ENCODE measurements at places on chromosomes 12 and 14. TPM values are rescaled to one million over a fixed set of nuclear protein-coding genes. Genes with fewer than 3 reads are reported as not detected.

DNA sequence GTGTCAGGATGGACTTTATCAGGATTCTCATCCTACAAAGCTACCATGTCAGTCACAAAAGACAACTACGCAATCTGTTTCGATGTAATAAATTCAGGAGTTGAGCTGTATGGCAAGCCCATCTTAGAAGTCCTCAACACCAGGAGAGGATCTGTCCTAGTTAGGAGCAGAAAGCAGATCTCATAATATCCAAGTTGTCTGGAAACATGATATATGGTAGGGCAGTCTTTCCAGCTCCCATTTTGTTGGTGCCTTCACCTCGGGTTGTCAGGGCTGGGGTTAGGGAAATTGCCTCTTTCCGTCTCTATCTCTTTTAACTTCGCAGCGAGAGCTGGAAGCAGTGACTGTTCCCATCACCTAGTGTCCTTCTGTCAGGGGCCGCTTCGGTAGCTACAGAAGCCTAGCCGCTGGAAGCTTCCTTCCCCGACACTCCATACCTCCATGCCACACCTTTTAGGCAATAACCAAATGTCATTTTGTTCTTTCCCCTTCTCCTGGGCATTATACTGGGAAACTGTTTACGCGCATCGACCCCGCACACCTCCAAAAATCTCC is 1.4 kb downstream of the NIN start:
- H3K27ac ChIP-seq: peak overlapping the region; percentile 93
- no peaks in the 10 kb centered on the region for H3K4me1 ChIP-seq
- peak overlapping the region; percentile 43 for H3K4me3 ChIP-seq
- no peak for DNase-seq

DNA sequence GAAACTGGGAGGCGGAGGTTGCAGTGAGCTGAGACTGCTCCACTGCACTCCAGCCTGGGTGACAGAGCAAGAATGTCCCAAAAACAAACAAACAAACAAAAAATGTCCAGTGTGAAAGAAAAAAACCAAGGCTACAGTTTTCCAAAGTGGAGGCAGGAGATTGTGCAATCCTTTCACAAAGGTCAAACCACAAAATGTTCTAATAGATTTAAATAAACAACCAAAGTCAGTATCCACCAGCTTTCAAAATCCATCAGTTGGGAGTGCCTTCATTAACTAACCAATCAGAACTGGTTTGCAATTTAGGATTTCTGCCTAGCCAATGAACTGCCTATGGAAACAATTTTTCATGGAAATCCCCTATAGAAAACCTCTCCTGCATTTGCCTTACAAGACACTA is 52.3 kb upstream of the TRIM9 start:
- no peaks in the 10 kb centered on the region for H3K36me3 ChIP-seq
- no peak overlapping the region for H3K4me3 ChIP-seq
- H3K4me1 ChIP-seq: no peaks in the 10 kb centered on the region
- H3K27ac ChIP-seq: no peak overlapping the region
- no peak for DNase-seq
- no peaks in the 10 kb centered on the region for H3K27me3 ChIP-seq

- DNase-seq: no peak
- no peaks in the 10 kb centered on the region for H3K4me1 ChIP-seq
- no peak overlapping the region for H3K27ac ChIP-seq
- H3K27me3 ChIP-seq: no peaks in the 10 kb centered on the region
- H3K36me3 ChIP-seq: no peaks in the 10 kb centered on the region
- H3K4me3 ChIP-seq: no peak overlapping the region
These were observed 29.5 kb downstream of the CACNA1C start for GRCh38 chr12:2082321-2082720.

DNA sequence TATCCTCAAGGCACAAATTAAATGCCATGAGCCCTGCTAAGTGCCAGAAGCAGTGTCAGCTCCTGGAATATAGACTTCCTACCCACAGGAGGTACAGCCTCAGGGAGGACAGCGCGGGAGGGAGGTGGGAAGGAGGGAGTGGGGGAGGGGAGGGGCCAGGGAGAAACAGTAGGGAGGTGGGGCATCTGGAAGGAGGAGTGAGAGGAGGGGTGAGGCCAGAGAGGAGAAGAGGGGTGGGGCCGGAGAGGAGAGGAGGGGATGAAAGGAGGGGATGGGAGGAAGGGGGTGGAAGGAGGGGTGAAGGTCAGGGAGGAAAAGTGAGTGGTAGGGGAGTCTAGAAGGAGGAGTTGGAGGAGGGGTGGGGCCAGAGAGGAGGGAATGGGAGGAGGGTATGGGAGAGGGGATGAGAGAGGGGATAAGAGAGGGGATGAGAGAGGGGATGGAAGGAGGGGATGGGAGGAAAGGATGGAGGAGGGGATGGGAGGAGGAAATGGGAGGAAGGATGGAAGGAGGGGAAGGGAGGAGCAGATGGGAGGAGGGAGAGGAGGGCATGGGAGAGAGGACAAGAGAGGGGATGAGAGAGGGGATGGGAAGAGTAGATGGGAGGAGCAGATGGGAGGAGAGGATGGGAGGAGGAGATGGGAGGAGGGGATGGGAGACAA is 9.2 kb upstream of the CCDC197 start:
- H3K27ac ChIP-seq: no peak overlapping the region
- H3K4me3 ChIP-seq: no peak overlapping the region
- H3K4me1 ChIP-seq: peaks cover 11% of the 10 kb centered on the region
- H3K27me3 ChIP-seq: peaks cover 14% of the 10 kb centered on the region

DNA sequence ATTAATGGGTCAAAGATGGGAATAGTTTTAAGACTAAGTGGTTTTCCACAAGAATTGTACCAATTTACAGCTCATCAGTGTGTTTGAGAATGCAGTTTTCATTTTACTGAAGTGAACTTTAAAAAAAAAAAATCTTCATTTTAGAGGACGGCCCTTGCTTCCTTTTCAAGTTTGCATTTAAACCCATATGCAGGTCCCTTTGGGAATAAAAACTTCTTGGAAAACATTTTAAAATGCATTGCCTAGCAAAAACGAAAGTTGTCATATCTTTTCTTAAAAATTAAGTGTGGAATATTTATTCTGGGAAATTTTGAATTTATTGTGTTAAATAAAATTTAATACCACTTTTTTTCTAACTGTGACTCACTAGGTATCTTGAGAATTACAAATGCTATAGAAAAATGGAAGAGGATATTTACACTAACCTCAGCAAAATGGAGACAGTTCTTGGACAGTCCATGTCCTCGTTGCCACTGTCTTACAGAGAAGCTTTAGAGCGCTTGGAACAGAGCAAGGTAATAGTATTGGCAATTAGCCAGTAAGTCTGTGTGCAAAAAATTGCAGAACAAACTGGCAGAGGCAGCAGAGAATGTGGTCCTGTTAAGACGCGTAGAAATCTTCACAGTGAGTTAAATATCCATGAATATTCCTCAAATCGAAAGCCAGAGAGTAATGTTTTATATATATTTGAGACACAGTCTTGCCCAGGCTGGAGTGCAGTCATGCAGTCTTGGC is 209.7 kb downstream of the SYNE2 start:
- H3K27ac ChIP-seq: no peak overlapping the region
- H3K4me3 ChIP-seq: no peak overlapping the region
- H3K36me3 ChIP-seq: peaks cover 21% of the 10 kb centered on the region
- H3K27me3 ChIP-seq: no peaks in the 10 kb centered on the region

GRCh38 chr12:101927999-101928398 is 50.6 kb downstream of the DRAM1 start:
- no peaks in the 10 kb centered on the region for H3K36me3 ChIP-seq
- no peak overlapping the region for H3K4me3 ChIP-seq
- H3K27me3 ChIP-seq: no peaks in the 10 kb centered on the region
- no peaks in the 10 kb centered on the region for H3K4me1 ChIP-seq
- DNase-seq: no peak

GRCh38 chr12:65568517-65568916 is 255.8 kb upstream of the HMGA2 start:
- no peak overlapping the region for H3K27ac ChIP-seq
- H3K27me3 ChIP-seq: peaks cover 49% of the 10 kb centered on the region
- DNase-seq: no peak
- peaks cover 6% of the 10 kb centered on the region for H3K4me1 ChIP-seq

Gene GSG1
- not detected for total RNA-seq

GRCh38 chr14:98826618-98827017 is 445.4 kb downstream of the BCL11B start:
- no peaks in the 10 kb centered on the region for H3K36me3 ChIP-seq
- H3K27ac ChIP-seq: no peak overlapping the region
- H3K4me1 ChIP-seq: no peaks in the 10 kb centered on the region
- DNase-seq: peak; percentile 12
- H3K27me3 ChIP-seq: no peaks in the 10 kb centered on the region
- no peak overlapping the region for H3K4me3 ChIP-seq

Gene GYS2
- not detected for total RNA-seq

DNA sequence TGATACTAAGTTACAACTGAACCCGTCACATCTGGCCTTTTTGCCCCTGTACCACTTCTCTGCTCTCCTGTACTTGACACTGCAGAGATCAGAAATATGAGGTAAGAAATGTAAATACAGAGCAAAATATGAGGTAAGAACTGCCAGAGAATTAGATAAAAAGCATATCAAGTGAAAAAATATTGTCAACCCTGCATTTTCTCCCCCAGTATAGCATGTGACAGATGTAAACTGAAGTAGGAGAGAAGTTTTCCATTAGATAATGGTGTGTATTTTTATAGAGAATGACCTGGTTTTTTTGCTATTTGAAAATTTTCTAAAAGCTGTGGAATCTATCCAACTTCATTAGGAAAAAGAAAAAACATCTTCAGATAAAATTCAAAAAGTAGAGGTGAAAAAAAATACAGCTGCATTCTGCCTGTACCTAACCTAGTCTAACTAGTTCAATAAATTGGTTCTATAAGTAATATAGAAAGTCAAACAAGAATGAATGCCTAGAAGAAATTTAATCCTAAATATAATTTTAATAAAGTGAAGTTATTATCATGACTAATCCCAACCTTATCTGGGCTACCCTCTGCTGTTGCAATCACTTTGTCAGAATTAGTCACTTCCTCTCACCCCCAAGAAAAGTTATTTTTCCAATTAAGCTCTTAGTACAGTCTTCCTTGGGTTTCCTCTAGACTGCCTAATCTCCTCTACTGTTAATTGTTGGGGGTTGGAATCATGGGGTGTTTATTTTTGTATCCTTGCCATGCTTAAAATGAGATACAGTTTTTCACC is 210.0 kb downstream of the RASSF9 start:
- no peaks in the 10 kb centered on the region for H3K4me1 ChIP-seq
- DNase-seq: no peak
- H3K4me3 ChIP-seq: no peak overlapping the region
- H3K27me3 ChIP-seq: no peaks in the 10 kb centered on the region
- H3K36me3 ChIP-seq: no peaks in the 10 kb centered on the region

DNA sequence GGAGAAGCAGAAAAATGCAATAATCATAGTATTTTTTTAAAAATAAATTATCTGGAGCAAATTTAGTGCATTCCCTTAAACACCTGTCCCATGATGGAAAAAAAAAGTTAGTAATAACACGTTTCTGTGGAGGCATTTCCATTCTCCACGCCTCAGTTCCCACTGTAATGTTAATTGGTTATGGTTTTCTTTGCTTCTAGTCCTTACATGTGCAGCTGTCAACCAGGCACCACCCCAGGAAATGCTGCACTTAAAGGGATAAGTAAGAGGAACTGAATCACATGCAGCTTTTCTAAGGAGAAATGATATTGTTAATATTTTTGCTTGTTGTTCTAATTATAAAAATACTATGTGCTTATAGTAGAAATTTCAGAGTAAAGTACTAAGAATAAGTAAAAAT is 240.3 kb downstream of the ZFP36L1 start:
- no peaks in the 10 kb centered on the region for H3K27me3 ChIP-seq
- no peak overlapping the region for H3K4me3 ChIP-seq

- no peaks in the 10 kb centered on the region for H3K4me1 ChIP-seq
- no peak overlapping the region for H3K4me3 ChIP-seq
- peaks cover 16% of the 10 kb centered on the region for H3K27me3 ChIP-seq
These were observed 37.2 kb downstream of the BEGAIN start for GRCh38 chr14:100549834-100550625.

- H3K36me3 ChIP-seq: no peaks in the 10 kb centered on the region
- H3K27me3 ChIP-seq: no peaks in the 10 kb centered on the region
- no peak overlapping the region for H3K27ac ChIP-seq
- no peak for DNase-seq
- H3K4me3 ChIP-seq: no peak overlapping the region
These were observed 175.5 kb downstream of the AEBP2 start for GRCh38 chr12:19614601-19615383.

Gene ARMH4
- 17.3 TPM for total RNA-seq

DNA sequence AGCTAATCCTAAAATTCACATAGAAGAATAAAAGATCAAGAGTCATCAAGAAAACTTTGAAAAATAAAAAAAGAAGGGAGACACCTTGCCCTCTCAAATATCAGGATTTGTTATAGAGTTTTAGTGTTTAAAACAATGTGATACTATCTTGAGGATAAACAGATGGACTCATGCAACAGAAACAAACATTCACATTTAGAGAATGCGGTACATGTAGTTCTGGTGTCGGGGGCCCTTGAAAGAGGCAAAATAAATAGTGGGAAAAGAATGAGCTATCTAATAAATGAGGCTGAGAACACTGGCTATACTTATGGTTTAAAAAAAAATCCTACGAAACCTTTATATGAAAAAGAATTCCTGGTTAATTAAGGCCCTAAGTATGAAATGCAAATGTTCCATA is 127.7 kb downstream of the LLPH start:
- H3K4me1 ChIP-seq: no peaks in the 10 kb centered on the region
- H3K27ac ChIP-seq: no peak overlapping the region
- H3K27me3 ChIP-seq: no peaks in the 10 kb centered on the region
- no peak overlapping the region for H3K4me3 ChIP-seq

DNA sequence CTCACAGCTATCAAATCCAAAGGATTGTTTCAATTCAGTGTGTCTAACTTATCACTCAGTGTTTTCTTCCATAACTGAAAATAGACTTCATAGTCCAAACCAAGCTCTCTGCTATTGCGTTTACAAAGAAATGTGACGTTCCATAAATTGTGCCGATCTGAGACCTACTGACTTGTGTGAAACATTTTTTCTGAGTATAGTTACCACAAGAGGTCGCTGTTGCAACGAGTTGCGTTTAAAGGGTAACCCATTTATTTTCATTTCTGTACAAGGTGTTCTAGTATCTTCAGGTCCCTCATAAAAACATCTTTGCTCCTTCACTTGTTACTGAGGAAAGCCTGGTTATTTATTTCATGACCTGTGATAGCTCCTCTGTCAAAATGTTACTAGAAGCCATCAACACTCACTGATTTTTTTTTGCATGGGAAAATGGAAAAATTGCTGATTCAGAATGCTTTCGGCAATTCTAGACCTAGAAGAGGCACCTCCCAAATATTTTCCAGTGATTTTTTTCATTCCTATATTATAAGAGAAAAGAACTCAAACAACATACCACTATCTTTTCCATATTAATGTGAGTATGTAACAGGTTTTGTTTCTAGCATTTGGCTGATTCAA is 60.9 kb upstream of the OR4E1 start:
- no peak overlapping the region for H3K4me3 ChIP-seq
- no peaks in the 10 kb centered on the region for H3K36me3 ChIP-seq
- no peaks in the 10 kb centered on the region for H3K4me1 ChIP-seq
- H3K27me3 ChIP-seq: peaks cover 15% of the 10 kb centered on the region

GRCh38 chr14:100018482-100018881 is 46.7 kb upstream of the EVL start:
- no peaks in the 10 kb centered on the region for H3K27me3 ChIP-seq
- H3K4me3 ChIP-seq: no peak overlapping the region
- H3K27ac ChIP-seq: no peak overlapping the region
- no peak for DNase-seq

Gene KRT8
- 1,663 TPM for total RNA-seq

Gene MYL6
- total RNA-seq: 1,717 TPM
